ENCODE measurements at places on chromosomes 6 and 20. TPM values are rescaled to one million over a fixed set of nuclear protein-coding genes. Genes with fewer than 3 reads are reported as not detected.

DNA sequence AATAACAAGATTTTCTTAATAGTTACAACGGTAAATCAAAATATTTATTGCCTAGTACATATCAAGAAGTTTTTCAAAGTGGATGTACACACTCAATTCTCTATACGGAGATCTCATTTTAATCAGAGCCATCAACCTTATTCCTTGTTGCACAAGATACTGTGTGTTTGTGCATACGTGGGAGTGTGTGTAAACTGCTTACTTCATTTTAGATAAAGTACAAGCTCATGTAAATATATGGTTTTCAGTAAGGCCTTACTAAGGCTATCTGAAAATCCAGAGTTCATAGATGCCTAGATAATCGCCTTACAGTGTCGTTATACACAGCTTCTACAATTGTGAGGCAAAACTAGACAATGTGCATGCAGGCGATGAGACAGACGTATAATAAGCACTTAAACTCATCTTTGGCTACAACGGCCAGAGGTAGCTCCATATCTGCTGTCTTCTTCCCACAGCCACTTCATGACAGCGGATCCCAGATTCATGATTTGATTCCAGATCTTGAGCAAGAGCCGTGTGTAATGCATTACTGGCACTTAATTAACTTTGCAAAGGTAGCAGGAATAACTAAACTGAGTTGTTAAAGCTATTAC lies 2.5 kb downstream of the PERP start:
- DNase-seq = no peak

DNA sequence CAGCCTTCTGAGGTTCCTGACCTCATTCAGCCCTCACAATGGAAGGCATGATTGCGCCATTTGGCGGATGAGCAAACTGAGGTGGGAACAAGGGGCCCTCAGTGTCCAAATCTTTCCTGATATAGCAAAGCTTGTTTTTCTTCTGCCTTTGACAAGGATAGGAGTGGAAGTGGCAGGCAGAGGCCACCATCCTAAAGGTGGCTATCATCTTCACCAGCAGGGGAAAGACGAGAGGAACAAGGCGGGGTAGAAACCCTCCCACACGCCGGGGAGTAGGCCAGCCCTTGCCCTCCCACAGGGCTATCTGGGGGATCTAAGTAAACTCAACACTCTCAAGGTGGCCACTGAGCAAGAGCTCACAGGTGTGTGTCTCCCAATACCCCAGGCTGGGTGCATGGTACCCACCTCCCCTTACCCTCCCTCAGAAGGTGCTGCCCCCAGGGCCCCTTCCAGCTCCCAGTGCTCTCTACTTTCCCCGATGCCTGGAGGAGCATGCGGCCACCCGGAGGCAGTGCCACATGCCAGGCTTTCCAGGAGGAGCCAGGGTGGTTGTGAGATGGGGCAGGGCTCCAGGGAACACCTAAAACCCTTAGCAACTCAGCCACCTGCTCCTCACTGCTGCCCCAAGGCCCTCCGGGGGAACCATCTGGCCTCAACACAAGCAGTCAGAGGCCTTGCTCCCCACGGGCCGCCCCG lies 11.2 kb downstream of the SPDEF start:
- DNase-seq = no peak

GRCh38 chr6:167572841-167573271 lies 248.0 kb downstream of the TTLL2 start:
- DNase-seq = no peak

PROKR2 gene
- total RNA-seq = not detected

MRAP2 gene
- total RNA-seq = 0.92 TPM

DEFB132 gene
- total RNA-seq = not detected

GRCh38 chr20:35768731-35769664 lies 2.8 kb upstream of the PHF20 start:
- DNase-seq = peak; percentile 94

DNA sequence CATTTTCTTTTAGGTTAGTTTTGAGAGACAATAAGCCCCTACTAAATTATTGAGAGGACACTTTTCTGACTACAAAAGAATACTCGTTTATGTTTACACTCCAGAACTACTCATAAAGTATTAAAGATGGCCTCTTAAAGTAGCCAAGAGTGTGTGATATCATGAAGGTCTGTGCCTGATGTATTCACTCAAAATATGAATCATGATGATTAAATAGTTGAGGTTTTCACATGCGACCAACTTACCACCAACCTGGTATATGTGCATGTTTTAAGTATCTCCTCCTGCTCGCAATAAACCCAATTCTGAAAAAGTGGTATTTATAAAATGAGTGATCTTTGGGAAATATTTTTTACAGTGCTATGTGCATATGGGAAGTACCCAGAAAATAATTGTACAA lies 43.9 kb downstream of the IL20RA start:
- DNase-seq = peak; percentile 29

DNA sequence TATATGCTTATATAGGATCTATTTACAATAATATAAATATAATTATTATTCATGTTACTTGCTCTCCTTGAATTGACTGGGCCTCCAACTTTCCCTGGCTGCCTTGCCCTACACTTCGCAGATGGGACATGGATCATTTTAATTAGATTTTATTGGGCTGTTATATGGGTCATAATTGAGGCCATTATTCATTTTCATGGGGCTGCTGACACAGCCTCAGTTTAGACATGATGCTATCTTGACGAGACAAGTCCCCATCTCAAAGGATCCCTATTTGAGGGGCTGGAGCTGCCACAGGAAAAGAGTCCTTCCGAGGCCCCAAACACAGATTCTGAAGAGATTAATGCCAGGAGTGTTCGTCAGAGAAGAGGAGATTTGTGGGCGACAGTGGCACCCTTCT lies 170.4 kb downstream of the DHX35 start:
- DNase-seq = no peak

EFCAB8 gene
- not detected for total RNA-seq

DNA sequence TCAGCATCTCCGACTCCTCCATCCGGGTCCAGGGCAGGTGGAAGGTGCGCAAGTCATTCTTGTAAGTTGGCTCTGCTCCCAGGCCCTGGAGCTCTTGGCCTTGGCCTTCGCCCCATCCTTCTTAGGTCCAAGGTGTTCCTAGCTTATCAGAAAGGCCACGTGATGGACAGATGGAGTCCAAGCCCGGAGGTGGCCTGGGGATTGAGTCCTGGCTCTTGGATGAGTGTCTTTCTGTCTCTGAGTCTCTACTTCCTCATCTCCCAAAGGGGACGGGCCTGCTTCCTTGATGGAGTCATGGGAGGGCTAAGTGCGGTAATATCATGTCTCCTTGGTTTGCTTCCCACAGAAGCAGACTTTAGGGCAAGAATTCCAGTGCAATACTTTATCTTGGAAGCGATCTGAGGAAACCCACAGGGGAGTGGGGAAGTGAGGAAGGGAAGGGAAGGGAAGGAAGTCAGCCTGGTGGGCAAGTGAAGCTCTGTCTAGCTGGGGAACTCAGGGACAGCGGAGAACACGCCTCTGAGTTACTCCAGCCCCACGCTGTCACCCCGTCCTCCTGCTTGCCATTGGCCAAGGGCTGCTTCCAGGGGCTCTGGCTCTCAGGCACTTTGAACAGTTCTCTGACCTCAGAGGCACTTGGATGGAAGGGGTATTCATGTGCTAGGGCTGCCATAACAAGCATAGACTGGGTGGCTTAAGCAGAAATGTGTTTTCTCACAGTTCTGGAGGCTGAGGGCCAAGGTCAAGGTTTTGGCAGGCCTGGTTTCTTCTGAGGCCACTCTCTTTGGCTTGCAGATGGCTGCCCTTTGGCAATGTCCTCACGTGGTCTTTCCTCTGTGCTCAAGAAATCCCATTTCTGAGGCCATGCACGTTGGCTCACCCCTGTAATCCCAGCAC lies 4.8 kb downstream of the LBP start:
- no peak for DNase-seq

DNA sequence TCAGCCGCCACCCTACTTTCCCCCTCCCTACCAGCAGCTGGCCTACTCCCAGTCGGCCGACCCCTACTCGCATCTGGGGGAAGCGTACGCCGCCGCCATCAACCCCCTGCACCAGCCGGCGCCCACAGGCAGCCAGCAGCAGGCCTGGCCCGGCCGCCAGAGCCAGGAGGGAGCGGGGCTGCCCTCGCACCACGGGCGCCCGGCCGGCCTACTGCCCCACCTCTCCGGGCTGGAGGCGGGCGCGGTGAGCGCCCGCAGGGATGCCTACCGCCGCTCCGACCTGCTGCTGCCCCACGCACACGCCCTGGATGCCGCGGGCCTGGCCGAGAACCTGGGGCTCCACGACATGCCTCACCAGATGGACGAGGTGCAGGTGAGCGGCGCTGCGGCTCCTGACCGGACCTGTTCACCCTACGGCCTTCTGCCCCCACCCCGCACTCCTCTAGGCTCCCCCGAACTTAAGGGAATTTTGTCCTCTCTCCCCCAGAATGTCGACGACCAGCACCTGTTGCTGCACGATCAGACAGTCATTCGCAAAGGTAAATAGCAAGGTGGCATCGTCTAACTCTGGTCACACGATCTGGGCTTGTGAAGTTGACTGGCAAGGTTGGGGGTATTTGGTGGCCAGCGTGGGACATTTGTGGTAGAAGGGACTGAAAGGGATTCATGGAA lies 2.3 kb downstream of the TFAP2C start:
- no peak for DNase-seq

TRAPPC3L gene
- not detected for total RNA-seq

ADGRB3 gene
- under 0.01 TPM for total RNA-seq

- DNase-seq = no peak
Observed at GRCh38 chr20:35903843-35904242, 50.5 kb downstream of the SCAND1 start.

GRCh38 chr6:166333172-166333995 lies 9.0 kb downstream of the SFT2D1 start:
- DNase-seq = no peak

DNA sequence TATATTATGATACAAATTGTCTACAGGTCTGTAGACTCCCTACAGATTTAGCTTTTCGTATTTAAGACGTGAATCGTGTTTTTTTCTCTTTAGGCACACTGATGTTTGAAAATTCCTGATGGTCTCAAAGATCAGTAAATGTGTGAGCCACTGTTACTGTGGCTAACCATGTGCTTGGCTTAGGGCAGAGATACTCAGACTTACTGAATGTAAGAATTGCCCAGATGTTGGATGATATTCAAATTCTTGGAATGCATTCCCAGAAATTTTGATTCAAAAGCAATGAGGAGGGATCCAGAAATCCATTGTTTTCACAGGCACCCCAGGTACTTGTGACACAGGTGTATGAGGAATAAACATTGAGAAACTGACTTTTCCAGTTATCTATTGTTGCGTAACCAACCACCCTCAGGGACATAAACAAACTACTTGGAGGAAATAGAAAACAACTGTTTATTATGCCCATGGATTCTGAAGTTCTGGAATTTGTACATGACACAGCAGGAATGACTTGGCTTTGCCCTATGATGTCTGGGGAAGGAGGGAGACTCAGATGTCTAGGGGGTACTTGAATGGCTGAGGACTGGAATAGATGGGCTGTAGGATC lies 339.6 kb upstream of the CITED2 start:
- DNase-seq = no peak

GRCh38 chr20:32515631-32516101 lies 69.5 kb downstream of the NOL4L start:
- no peak for DNase-seq

DNA sequence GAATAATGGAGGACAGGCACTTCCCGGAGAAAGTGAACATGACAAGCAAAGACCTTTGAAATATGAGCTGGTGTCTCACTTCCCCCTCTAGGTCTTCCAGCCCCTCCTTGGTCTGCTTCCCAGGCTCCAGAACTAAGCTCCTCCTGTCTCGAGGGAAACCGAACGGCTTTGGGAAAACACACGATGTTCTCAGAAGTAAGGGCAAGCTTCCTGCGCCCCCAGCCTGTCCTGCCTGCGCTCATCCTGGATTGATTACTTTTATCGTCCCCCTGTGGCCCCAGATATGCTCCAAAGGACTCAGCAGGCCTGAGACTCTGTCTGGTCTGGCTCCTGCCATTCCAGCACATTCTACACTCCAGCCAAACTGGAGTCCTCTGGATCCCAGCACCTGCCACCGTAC lies 83.4 kb downstream of the ZNF217 start:
- no peak for DNase-seq

DNA sequence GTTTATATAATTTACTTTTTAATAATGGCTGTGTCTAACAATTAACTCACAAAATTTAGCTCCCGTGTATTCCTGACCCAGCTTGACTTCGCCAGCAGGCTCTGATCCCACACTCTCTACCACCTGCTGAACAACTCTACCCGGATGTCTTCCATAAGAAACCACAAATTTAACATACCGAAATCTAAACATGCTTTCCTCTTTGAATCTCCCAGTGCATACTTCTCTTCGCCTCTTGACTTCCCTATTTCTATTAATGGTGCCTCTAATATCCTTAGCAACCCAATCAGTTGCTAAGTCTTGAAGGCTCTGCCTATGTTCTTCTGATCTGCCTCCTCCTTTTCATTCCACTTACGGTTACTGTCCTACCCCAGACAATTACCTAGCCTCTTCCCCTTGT lies 4.6 kb upstream of the MYB start:
- DNase-seq = no peak

TCF21 gene
- not detected for total RNA-seq

DNA sequence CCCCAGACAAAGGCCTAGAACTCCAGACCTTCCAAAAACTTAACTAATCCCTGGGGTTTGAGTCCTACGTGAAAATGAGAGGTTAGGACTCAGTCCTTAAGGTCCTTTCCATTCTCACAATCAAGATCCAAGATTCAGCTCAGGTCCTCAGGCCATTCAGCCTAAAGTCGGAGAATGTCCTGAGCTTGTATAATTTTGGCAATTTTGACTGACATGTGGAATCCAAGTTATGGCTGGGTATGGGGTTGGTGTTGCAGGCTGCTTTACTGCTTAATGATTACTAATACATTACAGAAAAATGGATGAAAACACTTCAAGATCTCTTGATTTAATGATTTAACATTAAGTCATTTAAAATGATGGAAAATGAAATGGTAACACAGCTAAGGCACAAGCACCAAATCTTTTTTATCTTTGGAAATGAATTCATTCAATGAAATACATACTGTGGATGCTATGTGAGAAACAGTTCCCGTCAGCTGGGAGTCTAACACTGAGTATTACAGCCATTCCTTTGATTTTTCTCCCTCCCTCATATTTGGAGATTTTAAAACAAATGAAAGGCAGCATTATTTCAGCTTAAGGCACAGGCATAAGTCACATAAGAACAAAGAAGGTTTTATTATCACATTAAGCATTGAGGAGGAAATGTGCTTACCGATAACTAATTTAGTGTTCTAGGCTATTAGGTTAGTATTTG lies 1.3 kb downstream of the ARHGAP18 start:
- no peak for DNase-seq
